ENCODE measurements at places on chromosomes 5 and 9.
A peak's percentile ranks its signal among the peaks of the same experiment; 100 is the strongest.

- no peak for DNase-seq
Observed at GRCh38 chr9:132669319-132669697, 475 bp downstream of the DDX31 start.

DNA sequence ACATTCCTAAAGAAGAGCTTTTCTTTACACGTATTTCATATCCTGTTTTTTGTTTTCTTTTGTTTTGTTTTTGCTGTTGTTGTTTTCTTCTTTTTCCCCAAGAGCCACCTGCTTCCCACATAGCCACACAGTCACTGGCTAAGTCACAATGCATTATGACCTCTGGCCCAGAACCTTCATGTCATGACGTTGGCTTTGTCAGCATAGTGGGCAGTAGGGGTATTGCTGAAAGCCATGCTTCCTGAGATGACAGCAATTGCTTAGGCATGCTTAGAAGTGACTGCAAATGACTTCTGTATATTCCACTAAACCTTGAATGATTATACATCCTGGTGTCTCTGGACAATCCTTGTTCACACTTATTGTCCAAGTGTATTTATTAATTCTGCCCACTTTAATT is 375.8 kb downstream of the TAF11L14 start:
- DNase-seq = no peak

- no peak for DNase-seq
Observed at GRCh38 chr5:169880012-169880663, 100.2 kb downstream of the INSYN2B start.

DNA sequence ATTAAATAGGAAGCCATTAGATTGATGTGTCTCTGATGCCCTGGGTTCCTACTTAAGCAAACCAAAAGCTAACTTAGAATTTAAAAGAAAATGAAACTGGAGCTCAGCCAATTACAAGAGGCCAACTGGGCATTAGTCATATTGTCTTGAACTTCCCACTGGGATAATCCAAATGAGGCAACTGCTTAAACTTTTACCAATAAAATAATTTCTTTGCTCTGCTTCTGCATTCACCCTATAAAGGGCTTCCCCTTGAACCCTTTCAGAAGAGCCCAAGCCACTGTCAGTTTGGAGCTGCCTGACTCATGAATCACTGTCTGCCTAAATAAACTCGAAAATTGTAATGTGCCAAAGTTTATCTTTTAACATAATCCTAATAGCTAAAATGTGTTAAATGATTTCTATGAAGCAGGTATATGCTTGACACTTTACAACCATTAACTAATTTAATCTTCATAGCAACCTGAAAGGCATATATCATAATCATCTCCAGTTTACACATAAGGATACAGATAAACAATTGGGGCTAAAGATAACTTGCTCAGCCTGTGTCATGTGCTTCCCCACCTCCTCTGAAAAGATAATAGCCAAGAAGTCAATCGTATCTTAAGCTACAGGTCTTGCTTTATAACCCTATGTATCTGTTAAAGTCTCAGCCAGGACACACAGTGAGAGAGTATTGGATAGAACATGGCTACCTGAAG is 11.5 kb downstream of the GPR150 start:
- DNase-seq = no peak

DNA sequence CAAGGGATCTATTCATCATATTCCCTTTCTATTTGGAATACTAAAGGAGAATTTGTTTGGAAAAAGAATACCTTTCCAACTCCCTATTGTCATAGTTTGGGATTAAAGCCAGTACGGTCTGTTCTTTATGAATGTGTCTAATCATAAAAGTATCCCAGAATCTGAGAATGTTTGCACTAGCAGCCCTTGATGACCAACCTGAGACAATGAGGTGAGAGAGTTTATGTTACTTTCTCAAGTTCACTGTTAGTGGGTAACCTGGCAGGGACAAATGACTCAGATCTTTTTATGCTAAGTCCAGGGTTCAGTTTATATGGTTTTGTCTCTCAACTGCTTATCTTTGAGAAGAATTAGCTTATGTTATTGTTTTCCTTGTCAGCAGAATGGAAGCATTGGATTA is 25.3 kb upstream of the TLR4 start:
- no peak for DNase-seq

DNA sequence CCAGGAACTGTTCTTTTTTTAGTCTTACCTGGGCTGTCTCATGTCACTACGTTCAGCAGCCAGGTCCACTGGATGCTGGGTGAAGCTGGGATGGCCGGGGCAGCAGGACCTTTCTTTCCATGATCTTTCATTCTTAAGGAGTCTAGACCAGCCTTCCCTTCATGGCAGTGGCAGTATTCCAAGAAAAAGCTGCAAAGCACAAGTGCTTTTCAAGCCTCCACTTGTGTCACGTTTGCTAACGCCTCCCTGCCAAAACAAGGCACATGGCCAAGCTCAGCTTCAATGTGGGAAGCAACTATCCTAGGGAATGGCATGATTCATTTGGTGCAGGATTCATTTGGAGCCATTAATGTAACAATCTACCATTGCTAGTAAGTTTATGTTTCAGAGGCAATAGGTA is 94.8 kb downstream of the RCL1 start:
- DNase-seq = no peak

DNA sequence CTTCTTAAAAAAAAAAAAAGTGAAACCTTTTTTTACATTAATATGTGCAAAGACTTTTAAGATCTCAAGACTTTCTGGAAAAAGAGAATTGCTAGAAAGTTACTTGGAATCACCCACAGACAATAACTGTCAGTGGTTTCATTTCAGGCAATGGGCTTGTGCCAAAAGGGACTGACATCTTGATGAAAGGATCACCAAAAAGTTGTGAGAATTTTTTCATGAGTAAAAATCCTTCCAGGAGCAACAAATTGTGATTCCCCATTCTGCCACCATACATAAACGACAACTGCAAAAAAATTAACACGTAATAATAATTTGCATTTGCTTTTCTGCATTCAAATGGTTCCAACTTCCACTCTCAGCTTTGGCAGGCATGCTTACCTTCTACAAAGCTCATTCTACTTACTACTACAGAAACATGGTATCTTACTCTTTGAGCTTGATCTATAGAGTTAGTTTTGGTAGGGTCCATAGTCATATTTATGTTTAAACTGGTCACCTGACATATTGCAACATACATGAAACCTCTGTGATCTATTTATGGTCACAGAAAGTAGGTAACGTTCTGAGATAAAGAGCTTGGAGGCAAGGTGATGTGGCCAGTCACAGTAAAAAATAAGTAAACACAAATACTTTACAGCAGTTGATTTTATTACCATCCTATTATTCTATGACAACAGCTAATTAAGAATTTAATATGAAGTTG is 3.0 kb downstream of the NREP start:
- DNase-seq = no peak

- DNase-seq = peak; percentile 10
Observed at GRCh38 chr5:154421868-154422267, 23.9 kb upstream of the SAP30L start.

- no peak for DNase-seq
Observed at GRCh38 chr5:32325062-32325461, 12.3 kb upstream of the MTMR12 start.

- DNase-seq = no peak
Observed at GRCh38 chr9:112838342-112838741, 52.3 kb downstream of the SLC46A2 start.

DNA sequence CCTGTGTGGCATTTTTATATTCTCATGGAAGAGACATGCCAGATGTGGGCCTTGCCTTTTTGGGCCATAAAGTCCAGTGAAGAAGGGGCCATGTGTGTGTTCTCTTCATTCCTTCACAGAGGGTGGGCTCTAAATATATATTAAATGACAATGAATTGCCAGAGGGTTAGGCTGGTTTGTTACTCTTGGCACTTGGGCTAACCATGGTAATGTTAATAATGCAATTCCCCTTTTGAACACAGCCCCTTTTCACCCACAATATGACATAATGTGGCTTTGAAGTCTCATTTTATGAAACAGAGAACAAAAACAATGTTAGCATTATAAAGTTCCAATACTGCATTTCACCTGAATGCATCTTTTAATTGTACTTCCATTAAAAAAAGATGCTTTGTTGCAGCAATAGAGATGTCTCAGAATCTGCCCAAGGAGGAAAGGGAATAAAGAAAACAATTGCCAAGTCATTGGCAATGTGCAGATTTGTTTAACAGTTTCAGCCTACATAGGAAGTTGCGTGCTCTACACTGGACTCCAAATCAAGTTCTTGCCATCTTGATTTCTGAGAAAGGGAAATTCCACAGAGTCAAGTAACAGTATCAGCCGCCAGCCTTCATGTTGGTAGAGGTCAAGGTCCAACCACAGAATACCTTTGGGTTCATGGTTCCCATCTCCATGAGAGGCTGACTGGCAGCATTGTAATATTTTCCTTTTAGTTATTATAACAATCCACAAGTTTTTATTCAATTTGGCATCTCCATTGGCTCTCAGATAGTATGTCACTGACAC is 141.9 kb downstream of the SLC12A2 start:
- DNase-seq = no peak

DNA sequence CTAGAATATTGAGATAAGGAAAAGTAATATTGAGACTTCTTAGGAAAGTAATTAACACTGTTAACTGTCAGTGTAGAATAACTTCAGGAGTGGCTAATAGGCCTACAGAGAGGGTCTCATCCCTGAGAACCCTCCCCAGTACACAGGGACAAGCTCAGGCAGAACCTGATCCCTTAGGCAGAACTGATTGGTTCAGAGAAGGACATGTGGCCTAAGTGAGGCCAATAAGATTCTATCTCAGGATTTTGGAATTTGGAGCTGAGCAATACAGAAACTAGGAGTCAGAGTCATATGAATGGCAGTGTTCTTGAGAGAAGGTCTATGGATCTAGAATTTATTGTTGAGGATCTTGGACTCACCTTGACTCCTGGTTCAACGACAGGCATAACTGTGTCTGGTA is 10.9 kb upstream of the UBLCP1 start:
- DNase-seq = no peak

DNA sequence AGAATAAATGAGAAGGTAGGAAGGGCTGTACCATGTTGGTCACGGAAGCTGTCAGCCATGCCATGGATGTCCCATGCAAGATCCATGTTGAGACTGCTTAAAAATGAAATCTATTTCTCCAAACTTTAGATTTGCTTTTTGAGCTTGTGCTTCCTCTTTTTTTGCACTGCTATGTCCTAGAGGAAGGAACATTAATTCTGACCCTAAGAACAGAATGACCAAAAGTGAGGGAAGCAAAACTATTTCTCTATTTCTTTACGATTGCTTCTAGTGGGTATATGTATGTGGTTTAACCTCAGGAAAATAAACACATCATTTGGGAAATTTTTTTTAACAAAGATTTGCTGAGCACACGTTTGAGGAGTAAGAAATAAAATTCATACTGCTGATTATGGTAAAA is 84.6 kb downstream of the USP20 start:
- no peak for DNase-seq

GRCh38 chr5:124245276-124245675 is 501.2 kb downstream of the ZNF608 start:
- DNase-seq = no peak

DNA sequence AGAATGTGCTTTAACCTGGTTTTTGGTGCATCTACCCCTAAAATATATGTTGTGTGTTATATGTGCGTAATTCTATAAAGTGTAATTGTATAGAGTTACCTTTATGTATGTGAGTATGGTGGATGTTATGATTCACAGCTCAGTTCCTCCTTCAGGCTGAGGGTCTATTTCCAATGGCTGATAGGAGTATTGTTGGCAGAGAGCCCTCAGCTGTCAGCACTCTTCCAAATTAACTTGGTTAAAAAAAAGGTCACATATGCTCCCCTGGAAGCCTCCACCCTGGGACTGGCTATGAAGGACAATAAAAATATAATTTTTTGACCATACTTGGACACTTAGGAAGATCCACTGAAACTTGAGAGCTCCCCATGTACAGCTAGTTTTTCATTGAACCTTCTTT is 250.4 kb upstream of the CDH12 start:
- DNase-seq = no peak

DNA sequence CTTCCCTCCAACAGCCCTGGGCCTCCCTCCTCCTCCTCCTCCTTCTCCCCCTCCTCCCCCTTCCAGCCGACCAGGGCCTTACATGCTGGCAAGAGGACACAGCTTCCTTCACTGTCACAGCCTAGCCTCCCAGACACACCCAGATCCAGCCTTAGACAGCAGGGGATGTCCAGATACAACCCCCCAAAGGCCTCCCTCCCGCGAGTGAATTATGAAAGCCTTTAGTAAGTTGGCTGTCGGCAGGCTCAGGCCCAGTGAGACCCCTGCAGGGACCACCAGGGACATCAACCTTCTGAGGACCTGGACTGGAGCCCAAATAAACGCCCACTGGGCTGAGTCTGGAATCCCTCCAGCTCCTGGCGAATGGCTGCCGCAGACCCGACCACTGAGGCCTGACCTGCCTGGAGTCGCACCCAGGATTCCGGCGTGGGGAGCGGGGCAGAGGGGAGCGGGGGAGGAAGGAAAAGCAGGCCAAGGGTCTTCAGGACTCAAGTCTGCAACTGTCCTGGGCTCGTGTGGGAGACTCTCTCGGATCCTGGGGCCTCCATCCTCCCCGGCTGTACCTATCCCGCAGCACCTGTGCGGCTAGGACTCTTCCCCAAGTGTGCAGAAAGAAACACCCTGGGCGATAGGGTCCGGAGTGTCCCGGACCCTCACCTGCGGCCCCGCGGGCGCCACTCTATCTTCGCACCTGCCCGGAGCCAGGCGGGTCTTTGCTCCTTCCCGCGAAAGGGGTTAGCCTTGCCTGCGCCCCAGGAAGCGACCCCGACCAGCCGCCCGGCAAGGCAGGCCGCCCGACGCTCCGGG is 705 bp downstream of the SEPTIN8 start:
- DNase-seq = no peak

GRCh38 chr9:91992461-91993041 is 42.5 kb upstream of the ROR2 start:
- no peak for DNase-seq

GRCh38 chr9:26170190-26170589 is 491.9 kb upstream of the TUSC1 start:
- no peak for DNase-seq

- DNase-seq = no peak
Observed at GRCh38 chr5:56766926-56767325, 48.4 kb upstream of the MAP3K1 start.

GRCh38 chr9:70392189-70392588 is 22.3 kb downstream of the KLF9 start:
- DNase-seq = no peak

GRCh38 chr9:19493876-19494275 is 85.1 kb downstream of the ACER2 start:
- DNase-seq = no peak

- no peak for DNase-seq
Observed at GRCh38 chr9:116027511-116027910, 126.1 kb upstream of the PAPPA start.

Data from stimulated activated CD4-positive, alpha-beta T cell treated with anti-CD3 and anti-CD28 coated beads, Interleukin-4, amount 100 ng/mL, for 24 hours (primary cell).